ENCODE measurements at places on chromosomes 5 and 9. TPM values are rescaled to one million over a fixed set of nuclear protein-coding genes. Genes with fewer than 3 reads are reported as not detected.

GRCh38 chr9:136773386-136774044, 9.2 kb upstream of the LCN15 start:
- H3K27ac ChIP-seq: no peak overlapping the region
- no peak overlapping the region for H3K4me3 ChIP-seq
- no peaks in the 10 kb centered on the region for H3K36me3 ChIP-seq
- H3K27me3 ChIP-seq: no peaks in the 10 kb centered on the region
- no peak for DNase-seq
- H3K4me1 ChIP-seq: no peaks in the 10 kb centered on the region

- H3K27me3 ChIP-seq: no peaks in the 10 kb centered on the region
- H3K4me1 ChIP-seq: no peaks in the 10 kb centered on the region
- DNase-seq: no peak
- H3K4me3 ChIP-seq: no peak overlapping the region
- H3K36me3 ChIP-seq: no peaks in the 10 kb centered on the region
Measured at GRCh38 chr5:73028991-73029595, 73.3 kb downstream of the FCHO2 start.

The HMGCS1 gene
- total RNA-seq: 113 TPM

The GRIA1 gene
- 1.5 TPM for total RNA-seq

The MEIKIN gene
- total RNA-seq: not detected

All from uterus (tissue), 4 donors.